Stimulated activated CD4-positive, alpha-beta T cell treated with anti-CD3 and anti-CD28 coated beads, Interleukin-15, amount 100 ng/mL, for 1 hour (primary cell): ENCODE measurements at places on chromosomes 13 and 19.

- DNase-seq: no peak
Measured at GRCh38 chr13:110047496-110047895, 259.5 kb downstream of the COL4A1 start.

DNA sequence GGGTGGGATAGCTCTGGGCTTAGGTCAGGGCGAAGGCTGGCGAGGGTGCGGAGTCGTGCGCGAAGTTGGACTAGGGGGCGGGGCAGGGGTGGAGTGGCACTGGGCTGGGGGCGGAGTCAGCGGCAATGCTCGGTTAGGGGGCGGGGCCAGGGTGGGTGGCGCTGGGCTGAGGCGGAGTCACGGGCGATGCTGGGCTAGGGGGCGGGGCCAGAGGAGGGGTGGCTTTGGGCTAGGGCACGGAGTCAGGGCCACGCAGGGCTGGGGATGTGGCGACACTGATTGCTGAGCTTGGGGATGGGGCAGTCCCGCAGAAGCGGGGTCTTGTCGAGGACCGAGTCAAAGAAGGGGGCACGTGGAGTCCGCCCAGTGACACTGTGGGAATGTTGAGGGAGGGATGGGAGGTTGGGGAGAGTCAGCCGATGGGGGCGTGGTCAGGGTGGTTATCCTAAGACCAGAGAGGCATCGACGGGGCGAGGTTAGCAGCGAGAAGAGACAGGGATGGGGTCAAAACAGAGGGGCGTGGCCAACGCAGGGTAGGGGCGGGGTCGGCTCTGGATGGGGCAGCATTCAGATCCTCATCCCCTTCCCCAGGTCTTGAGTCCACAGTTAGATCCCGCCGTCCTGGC, 8.7 kb downstream of the HOMER3 start:
- peak; percentile 69 for DNase-seq

- DNase-seq: no peak
Measured at GRCh38 chr13:106110241-106110855, 425.1 kb downstream of the EFNB2 start.

DNA sequence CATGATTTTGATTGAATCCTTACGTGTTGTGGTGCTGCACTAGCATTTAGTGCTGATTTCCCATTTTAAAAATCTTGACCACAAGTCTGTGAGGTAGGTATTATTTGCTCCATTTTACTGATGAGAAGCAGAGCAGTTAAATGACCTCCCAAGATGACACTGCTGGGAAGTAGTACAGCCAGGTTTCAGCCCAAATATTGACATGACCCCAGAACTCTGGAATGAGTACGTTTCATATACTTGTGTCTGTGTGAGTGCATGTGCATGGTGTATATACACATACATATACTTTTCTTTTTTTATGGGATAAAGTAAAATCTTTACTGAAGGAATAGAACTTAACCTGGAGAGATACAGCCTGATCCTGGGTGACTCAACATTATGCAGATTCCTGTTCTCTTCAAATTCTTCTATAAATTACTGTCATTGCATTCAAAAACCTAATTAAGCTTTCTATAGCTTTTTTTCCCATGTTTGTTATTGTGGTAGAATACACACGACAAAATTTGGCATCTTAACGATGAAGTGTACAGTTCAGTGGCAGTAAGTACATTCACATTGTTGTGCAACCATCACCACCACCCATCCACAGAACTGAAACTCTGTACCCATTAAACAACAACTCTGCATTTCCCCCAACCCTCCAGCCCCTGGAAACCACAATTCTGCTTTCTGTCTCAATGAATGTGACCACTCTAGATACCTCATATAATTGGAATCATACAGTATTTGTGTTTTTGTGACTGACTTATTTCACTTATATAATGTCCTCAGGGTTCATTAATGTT, 311.9 kb downstream of the MTUS2 start:
- DNase-seq: no peak

DNA sequence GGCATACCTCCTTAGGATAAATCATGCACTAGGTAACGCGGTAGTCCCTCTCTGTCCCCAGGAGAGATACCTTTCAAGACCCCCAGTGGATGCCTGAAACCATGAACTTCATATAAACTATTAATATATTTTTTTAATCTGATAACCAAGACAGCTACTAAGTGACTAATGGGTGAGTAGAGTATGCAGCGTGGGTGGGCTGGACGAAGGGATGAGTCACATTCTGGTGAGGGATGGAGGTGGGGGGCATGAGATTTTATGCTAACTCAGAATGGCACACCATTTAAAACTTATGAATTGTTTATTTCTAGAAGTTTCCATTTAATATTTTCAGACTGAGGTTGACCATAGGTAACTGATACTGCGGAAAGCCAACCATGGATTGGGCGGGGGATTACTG, 46.2 kb downstream of the CDK8 start:
- no peak for DNase-seq
